ENCODE measurements at places on chromosomes 12 and 14. TPM values are rescaled to one million over a fixed set of nuclear protein-coding genes. Genes with fewer than 3 reads are reported as not detected.

GRCh38 chr14:98915625-98916024 lies 356.4 kb downstream of the BCL11B start:
- no peaks in the 10 kb centered on the region for H3K36me3 ChIP-seq
- no peaks in the 10 kb centered on the region for H3K4me1 ChIP-seq
- no peak overlapping the region for H3K4me3 ChIP-seq
- H3K27ac ChIP-seq, result no peak overlapping the region

GRCh38 chr14:44912041-44912869 lies 49.5 kb downstream of the KLHL28 start:
- no peaks in the 10 kb centered on the region for H3K36me3 ChIP-seq
- DNase-seq, result no peak
- peaks cover 3% of the 10 kb centered on the region for H3K4me1 ChIP-seq
- no peak overlapping the region for H3K27ac ChIP-seq

GRCh38 chr14:85459361-85460000 lies 70.5 kb upstream of the FLRT2 start:
- no peaks in the 10 kb centered on the region for H3K27me3 ChIP-seq
- no peak overlapping the region for H3K27ac ChIP-seq
- H3K36me3 ChIP-seq, result no peaks in the 10 kb centered on the region
- no peaks in the 10 kb centered on the region for H3K4me1 ChIP-seq
- H3K4me3 ChIP-seq, result no peak overlapping the region
- DNase-seq, result no peak

- DNase-seq, result no peak
- no peak overlapping the region for H3K4me3 ChIP-seq
- no peak overlapping the region for H3K27ac ChIP-seq
- peaks cover 2% of the 10 kb centered on the region for H3K4me1 ChIP-seq
These were observed 78.5 kb upstream of the EIF5 start for GRCh38 chr14:103255555-103255954.

- H3K36me3 ChIP-seq, result no peaks in the 10 kb centered on the region
- no peaks in the 10 kb centered on the region for H3K27me3 ChIP-seq
- H3K4me3 ChIP-seq, result no peak overlapping the region
- H3K27ac ChIP-seq, result no peak overlapping the region
- no peaks in the 10 kb centered on the region for H3K4me1 ChIP-seq
- no peak for DNase-seq
These were observed 145.9 kb downstream of the PDZRN4 start for GRCh38 chr12:41333974-41334373.

DNA sequence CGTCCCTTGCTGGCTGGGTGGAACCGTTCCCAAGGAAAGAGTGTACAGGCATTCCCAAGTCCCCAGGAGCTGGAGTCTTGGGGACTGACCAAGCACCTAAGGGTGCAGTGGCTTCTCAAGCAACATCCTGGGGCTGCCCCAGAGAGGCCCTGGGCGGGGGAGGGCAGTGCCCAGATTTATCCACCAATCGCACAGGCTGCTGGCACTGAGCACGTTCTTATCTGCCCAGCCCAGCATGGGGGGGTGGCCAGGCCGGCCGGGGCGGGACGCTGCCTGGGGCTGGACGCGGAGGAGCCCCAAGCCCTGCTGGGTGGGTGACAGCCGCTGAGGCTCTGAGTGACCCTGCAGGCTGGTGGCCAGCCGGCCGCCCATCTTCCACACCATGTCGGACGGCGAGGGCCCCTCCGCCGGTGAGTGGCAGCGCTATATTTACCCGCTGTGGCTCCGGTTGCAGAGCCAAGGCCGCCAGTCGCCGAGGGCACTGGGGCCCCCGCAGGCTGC lies 53.4 kb downstream of the CYP46A1 start:
- no peak overlapping the region for H3K4me3 ChIP-seq
- no peak for DNase-seq
- peaks cover 5% of the 10 kb centered on the region for H3K27me3 ChIP-seq
- H3K4me1 ChIP-seq, result no peaks in the 10 kb centered on the region
- H3K36me3 ChIP-seq, result no peaks in the 10 kb centered on the region

GRCh38 chr14:24954700-24955037 lies 95.3 kb downstream of the STXBP6 start:
- no peak overlapping the region for H3K4me3 ChIP-seq
- H3K4me1 ChIP-seq, result no peaks in the 10 kb centered on the region
- no peaks in the 10 kb centered on the region for H3K36me3 ChIP-seq
- no peaks in the 10 kb centered on the region for H3K27me3 ChIP-seq
- no peak for DNase-seq

- H3K4me3 ChIP-seq, result no peak overlapping the region
- peaks cover 26% of the 10 kb centered on the region for H3K4me1 ChIP-seq
- no peaks in the 10 kb centered on the region for H3K27me3 ChIP-seq
- no peak for DNase-seq
These were observed 92.1 kb downstream of the NINJ2 start for GRCh38 chr12:570921-571794.

DNA sequence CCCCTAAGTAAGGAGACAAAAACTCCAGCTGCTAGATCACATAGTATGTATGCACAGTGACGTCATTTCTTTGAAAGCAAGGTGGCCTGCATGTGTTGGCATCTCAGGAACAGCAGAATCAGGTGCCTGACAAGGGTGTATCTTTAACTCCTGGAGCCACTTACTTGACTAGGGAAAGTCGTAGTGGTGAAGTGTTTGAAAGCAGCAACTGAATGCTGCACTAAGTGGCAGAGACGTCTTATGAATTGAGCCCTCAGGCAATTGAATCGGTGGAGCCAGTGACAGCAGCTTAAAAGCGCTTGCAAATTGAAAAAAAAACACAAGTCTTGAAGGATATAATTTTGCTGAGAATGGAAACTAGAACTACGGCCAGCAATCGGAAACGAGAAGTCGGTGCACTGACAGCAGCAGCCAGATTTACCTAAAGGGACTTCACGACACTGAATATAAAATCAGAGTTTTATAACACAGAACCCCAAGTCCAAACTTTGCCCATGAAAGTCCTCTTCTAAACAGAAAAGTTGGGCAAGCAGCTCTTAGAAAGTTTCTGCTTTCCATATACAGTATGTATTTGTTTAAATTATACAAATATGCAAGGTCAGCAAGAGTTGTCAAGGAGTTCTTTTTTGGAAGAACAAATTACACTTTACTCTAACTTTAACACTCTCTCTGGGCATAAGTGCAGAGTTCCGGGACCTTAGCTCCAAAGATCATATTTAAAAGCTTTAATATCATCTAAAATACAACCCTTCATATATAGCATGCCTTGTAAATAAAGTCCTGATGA lies 1.1 kb downstream of the IGF1 start:
- DNase-seq, result no peak
- no peaks in the 10 kb centered on the region for H3K36me3 ChIP-seq
- H3K4me3 ChIP-seq, result no peak overlapping the region
- H3K27me3 ChIP-seq, result peaks cover 12% of the 10 kb centered on the region
- H3K4me1 ChIP-seq, result peaks cover 13% of the 10 kb centered on the region

The AMN gene
- 2.0 TPM for total RNA-seq

The PDE3A gene
- 0.28 TPM for total RNA-seq

The P2RX2 gene
- not detected for total RNA-seq

The CSAD gene
- total RNA-seq, result 54.4 TPM
